ENCODE measurements at places on chromosomes 11 and 22.

- DNase-seq: no peak
These were observed 482.5 kb upstream of the FAT3 start for GRCh38 chr11:91742155-91742554.

GRCh38 chr22:49725516-49725915, 102.2 kb downstream of the BRD1 start:
- no peak for DNase-seq

DNA sequence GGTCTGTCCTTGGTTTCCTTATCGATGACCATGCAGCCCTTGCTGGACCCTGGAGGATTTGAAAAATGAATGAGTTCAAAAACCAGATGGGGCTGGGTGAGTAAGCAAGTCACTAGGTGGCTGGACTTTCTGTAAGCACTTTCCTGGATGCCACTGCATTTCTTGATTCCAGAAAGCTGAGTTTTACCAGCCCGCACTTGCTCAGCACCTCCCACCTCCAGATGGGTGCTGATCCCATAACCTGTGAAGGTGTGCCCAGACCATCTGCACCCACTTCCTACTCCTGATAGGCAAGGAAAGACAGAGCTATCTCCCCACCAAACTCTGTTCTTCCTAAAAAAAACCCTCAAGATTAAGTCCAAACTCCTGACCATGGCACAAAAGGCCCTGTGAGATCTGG, 21.1 kb downstream of the ASCC2 start:
- DNase-seq: no peak

GRCh38 chr11:59192446-59193020, 20.2 kb downstream of the MPEG1 start:
- no peak for DNase-seq

GRCh38 chr22:46948411-46949144, 186.1 kb downstream of the TBC1D22A start:
- DNase-seq: no peak

- no peak for DNase-seq
These were observed 119.8 kb upstream of the ARHGAP20 start for GRCh38 chr11:110832080-110832479.

DNA sequence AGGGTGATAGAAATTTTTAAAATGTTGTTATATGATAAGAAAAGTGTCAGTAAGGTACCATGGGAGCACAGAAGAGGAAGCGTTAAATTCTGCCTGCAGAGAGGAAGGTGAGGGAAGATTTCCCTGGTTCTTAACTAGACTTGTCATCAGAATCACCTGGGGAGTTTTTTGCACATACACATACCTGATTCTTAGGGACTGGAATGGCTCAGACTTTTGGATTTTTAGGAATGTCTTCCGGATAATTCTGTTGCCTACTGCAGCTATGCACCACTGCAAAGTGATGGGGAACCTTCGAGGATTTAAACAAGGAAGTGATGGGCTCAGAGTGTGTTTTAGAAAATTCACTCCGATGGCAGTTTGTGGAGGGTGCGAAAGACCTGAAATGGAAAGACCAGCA, 21.9 kb downstream of the STX3 start:
- DNase-seq: no peak

DNA sequence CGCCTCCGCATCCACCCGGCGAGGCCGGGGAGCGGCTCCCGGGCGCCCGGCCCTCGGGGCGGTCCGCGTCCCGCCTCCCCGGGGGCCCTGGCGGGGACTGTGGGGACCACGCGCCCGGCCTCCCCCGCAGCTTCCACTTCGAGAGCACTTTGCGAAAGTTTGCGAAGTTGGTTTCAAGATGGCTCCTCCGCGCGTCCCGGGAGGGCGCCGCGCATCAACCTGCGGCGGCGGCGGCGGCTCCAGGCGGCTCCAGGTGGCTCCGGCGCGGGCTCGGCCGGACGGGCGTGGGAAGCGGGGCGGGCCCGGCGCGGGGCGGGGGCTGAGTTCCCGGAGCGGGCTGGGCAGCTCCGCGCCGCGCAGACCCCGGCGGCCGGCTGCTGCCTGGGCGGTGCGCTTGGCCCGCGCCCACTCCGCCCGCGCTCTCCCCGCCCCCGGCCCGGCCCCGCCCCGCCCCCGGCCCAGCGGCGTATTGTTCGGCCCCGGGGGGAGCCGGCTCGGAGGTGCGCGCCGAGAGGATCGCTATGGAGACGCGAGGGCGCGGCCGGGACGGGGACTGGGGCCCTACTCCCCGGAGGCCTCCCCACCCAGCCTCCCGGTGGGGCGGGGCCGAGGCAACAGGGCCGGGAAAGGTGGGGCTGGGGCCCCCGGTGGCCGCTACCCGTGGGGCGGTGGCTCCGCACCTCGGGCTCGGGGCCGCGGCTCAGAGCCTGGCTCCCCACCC, at the start of gene CELSR1:
CELSR1 (minus strand) TSS at position 396 of the 721 bp plus-strand sequence. CDS start 450 bp downstream, outside the sequence.
- no peak for DNase-seq

DNA sequence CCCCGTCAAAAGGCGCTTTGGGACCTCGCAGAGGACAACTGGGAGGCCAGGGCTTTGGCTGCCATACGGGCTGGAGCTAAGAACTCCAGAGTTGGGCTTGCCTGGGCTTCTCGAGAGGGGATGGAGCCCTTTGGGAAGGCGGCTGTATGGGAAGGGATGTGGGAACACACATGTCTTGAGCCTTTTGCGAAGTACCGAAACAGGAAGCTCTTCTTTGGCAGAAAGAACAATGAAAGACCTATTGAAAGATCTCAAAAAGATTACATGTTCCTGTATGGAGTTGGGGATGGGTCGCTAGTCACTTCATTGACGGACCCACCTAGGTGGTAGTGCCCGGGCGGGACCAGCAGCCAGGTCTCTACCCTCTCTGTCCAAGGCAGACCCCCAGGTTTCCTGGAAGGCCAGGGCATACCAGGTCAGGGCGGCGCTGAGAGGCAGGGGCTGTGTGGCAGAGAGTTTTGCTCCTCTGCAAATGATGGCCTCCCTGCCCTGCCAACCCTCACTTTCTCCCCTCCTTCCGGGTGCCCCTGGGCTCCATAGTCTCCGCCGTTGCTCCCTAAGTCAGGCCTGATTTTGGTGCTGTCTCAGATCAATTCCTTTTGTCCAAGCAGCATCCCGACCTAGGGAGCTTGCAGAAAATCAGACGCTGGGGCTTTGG, 1.0 kb downstream of the ST14 start:
- DNase-seq: no peak

- no peak for DNase-seq
These were observed 39.0 kb downstream of the MYH9 start for GRCh38 chr22:36348760-36349159.

DNA sequence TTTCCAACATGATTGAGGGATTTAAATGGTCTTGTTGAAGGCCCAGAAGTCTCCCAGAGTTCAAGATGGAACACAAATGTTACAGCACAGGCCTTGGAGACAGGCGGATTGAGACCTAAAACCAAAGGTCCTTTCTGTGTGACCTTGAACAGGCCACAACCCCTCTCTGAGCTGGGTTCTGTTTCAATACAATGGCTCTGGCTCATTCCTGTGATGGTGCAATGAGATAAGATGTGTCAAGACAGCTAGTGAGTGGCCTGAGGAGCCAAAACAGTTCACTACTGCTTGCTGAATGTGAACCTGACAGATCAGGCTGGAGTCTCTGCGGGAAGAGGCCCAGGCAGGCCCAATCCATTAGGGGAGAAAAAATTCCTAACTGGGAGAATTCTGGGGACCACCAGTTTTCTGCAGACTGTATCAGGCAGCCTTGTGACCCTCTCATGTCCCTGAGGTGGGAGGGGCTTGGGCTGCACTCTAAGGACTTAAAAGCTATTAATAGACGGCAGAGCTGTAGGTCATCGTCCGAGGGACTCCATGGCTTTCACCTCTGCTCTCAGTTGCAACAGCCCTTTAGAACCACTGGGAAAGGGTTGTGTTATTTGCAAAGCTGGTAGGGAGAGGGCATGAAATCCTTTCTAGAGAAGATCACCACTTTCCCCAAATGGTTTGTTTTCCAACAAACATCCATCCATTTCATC, 126.1 kb upstream of the TEAD1 start:
- DNase-seq: no peak

GRCh38 chr11:123181075-123181474, 14.0 kb downstream of the CLMP start:
- no peak for DNase-seq

- DNase-seq: peak; percentile 79
These were observed at the start of gene PHF21A for GRCh38 chr11:46121301-46121723. TSS of gene PHF21A (minus strand) at chr11:46121454. CDS start at chr11:46084219, 37,235 bp downstream.

DNA sequence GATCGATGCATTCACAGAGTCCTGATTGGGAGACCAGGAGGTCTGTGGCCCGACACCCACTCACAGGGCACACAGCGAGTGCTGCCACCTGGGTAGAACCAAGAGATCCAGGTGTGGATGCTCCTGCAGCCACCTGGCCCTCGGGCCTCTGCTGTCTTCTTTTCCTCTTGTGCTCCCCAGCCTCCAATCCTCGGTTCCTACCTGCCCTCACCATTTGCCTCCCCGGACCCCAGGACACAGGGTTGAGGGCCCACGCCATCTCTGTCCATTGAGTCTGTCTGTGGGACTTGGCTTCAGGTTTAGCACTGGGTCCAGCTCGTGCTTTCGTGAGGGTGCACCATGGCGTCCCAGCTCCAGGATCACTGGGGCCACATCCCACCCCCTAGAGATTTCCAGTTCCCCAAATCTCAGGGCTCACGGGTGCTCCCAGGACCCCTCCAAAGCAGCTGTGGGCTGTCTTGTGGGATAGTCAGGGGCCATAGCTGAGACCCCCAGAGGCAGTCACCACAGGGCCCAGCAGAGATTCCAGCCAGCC, 591.1 kb downstream of the BRD1 start:
- no peak for DNase-seq

DNA sequence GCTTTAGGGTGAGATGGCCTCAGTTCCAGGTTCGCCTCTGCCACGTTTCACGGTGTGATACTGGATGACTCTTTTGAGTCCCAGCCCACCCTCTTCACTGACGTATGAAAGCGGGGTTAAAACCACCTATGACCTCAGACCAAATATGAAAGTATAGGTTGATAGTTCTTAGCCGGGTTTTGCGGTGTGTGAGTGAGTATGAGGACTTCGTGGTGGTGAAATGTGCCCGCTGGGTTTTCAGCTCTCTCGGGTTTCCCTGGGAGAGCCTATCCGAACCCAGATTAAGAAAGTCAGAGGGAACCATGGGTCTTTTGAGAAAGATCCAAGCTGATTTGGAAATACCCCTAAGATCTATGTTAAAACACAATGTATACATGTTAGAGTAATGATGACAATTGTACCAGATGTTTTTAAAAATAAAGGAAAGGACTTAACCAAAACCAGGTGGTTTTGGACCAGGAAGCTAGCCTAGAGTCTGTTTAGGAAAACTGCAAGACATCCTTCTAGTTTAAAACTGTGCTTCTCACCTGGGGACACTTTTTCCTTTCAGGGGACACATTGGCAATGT, 25.8 kb upstream of the ST3GAL4 start:
- DNase-seq: no peak

DNA sequence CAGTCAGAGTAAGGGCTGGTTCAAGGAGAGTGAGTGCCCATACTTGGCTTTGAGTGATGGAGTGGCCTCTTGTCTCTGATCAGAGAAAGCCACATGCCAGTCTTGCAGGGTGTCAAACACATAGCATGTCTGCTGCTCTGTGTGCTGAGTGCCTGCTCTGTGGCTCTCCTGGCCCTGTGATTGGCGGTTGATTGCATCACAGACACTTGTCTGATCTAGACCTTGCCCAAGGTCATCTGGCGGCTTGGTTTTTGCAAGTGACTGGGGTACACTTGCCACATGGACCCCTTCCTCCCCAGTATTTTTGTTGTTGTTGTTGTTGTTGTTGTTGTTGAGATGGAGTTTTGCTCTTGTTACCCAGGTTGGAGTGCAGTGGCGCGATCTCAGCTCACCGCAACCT, 10.3 kb downstream of the OSBP2 start:
- DNase-seq: no peak

GRCh38 chr11:93686812-93687211, 25.3 kb downstream of the CEP295 start:
- DNase-seq: no peak

DNA sequence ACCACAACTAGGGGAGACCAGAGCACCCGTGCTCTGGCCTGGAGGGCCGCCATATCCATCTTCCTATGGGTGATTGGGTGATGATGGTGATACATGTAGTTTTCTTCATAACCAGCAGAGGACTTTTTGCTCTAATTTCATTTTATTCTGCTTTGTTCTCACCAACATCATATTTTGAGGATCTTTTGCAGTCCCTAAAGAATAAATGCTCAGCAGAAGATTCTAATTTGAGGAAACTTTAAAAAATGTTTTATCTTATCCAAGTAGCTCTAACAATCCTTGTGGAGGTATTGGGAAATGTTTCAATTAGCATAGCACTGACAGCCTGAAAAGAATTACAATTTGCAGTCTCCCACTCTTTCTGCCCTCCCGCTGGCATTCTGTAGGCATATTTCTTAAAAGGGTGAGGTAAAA, 544.0 kb downstream of the NTM start:
- no peak for DNase-seq

DNA sequence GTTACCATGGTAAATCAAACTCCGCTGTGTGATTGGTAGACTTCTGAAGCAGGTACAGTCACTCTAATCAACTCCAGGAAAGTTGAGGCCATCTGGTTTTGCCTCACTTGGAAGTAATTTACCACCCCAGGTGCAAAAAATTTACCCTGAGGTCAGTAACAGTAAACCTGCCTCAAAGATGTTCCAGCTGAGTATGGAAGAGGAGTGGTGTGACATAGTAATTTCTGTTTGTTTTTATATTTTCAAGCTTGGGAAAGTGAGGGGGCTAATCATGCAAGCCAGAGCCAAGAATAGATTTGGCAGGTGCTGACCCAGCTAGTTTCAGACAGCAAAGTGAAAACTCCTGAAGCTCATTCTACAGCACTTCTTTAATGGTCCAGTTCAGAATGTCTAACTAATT, 691.6 kb downstream of the NTM start:
- no peak for DNase-seq

DNA sequence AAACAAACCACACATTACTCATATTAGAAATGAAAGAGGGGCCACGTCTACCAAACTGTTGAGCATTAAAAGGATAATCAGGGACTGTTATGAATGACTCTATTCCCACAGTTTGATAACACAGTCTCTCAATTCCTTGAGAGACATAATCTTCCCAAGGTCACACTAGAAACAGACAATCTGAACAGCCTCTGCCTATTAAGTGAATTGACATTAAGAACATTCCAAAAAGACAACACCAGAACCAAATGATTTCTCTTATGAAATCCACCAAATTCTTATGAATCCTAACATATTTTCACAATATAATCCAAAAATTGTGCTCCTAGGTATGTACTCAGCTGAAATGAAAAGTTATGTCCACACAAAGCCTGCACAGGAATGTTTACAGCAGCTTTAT, 4.6 kb downstream of the RFPL1 start:
- no peak for DNase-seq

Data from stimulated activated CD4-positive, alpha-beta T cell treated with anti-CD3 and anti-CD28 coated beads, Interleukin-15, amount 100 ng/mL, for 1 hour (primary cell).